ENCODE measurements at places on chromosomes 11 and 22.

DNA sequence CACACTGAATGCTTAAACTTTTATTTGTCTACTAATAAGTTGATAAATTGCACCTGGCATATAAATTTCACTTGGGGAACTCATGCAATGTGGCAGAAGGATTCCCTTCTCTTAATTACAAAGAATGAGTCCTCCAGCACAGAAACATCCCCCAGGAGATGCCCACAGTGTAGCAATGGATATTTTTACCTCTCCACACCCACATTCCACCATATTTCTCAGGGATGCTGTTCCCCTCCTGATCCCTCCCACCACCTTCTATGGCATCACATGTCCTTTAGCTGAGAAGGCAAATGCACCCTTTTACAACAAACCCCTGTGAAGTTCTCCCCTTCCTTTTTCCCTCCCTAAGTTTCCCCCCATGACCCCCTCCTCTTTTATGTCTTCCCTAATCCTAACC is 56.1 kb upstream of the UBASH3B start:
- DNase-seq, result no peak

GRCh38 chr11:73990730-73991129 is 8.1 kb upstream of the UCP2 start:
- DNase-seq, result no peak

- peak; percentile 45 for DNase-seq
Measured at GRCh38 chr11:62593434-62594044, 2.2 kb upstream of the TUT1 start.

DNA sequence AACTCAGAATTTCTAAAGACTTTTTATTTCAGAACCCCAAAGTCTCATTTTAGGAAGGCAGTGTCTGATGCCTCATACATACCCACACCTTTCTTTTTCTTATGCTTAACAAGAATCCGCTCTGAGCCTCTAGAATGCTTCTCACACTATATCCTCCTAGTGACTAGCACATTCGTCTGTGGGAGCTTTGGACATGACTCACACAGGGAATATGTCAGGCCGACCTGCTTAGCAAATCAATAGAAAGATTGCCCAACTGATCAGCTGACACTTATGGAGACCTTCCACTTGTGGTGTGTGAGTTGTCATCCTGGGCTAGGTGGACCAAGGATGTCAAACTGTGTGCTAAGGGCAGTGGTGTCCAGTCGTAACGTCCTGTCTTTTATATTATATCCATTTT is 129.9 kb upstream of the TTC12 start:
- DNase-seq, result no peak

GRCh38 chr22:36942556-36942955 is 29.1 kb downstream of the CSF2RB start:
- DNase-seq, result no peak

DNA sequence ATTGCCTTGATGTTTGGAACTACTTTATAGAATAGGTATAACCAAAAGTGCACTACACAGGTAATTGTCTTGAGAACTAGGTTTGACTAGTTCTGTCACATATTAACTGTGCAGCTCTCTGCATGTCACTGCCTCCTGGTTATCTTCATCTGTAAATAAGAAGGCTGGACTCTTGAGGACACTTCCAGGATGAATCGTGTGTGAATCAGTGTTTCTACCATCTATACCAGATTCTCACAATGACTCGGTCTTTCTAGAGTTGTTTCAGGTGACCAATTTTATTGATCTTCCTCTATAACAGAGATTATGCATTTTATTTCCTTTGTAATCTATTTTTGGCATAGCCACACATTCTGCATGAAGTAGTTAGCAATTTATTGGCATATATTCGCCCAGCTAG is 1181.0 kb upstream of the TENM4 start:
- no peak for DNase-seq

GRCh38 chr11:106061954-106062949 is 14.9 kb downstream of the KBTBD3 start:
- DNase-seq, result no peak

- no peak for DNase-seq
Measured at GRCh38 chr11:19766810-19767209, 54.2 kb downstream of the NAV2 start.

DNA sequence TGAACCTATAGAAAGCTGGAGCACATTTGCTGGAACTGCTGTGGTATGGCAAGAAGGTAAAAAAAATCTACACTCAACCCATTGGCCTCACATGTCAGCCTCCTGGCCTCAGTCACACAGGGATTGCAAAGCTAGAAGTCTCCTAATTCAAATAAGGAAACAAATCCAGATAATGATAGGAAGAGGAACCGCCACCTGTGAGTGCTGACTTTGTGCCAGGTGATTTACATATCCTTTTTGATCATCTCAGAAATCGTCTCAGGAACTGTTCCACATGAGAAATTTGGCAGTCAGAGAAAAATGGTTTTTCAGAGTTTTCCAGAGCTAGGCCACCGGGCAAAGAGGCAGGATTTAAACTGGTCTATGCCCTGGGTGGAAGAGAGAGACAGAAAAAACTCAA is 986 bp downstream of the NLRP10 start:
- no peak for DNase-seq

- no peak for DNase-seq
Measured at GRCh38 chr11:118813551-118813950, 22.6 kb upstream of the DDX6 start.

GRCh38 chr22:32574958-32575910 is 100.6 kb downstream of the FBXO7 start:
- no peak for DNase-seq

DNA sequence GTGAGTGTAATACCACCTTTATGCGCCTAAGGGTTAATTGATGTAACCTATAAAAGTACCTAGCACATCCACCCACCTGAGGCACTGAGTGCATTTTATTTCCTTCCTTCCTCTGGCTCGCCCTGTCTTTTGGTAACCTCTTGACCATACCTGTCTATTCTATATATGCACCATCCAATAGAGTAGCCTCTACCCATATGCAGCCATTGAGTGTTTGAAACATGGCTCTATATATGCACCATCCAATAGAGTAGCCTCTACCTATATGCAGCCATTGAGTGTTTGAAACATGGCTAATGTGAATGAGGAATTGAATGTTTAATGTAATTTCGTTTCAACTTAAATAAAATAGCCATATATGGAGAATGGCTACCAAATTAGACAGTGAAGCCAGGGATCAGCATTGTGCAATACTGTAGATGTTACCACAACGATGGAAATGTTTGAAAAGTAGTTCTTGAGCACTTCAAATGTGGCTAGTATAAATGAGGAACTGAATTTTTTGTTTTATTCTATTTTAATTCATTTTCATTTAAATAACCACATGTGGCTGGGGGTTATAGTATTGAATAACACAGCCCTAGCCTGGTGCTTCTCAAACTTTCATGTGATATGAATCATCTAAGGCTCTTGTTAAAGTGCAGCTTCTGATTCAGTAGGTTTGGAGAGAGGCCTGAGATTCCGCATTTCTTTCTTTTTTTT is 33.8 kb downstream of the SLC35F2 start:
- DNase-seq, result no peak

Data from hippocampal formation (tissue), 2 donors.